ENCODE measurements at places on chromosomes 2 and 18. TPM values are rescaled to one million over a fixed set of nuclear protein-coding genes. Genes with fewer than 3 reads are reported as not detected.
A peak's percentile ranks its signal among the peaks of the same experiment; 100 is the strongest.

SNTG2 gene
- not detected for total RNA-seq

GAD1 gene
- 4.4 TPM for total RNA-seq

EVA1A gene
- 281 TPM for total RNA-seq

GRCh38 chr2:196566961-196567666, 72.4 kb upstream of the CCDC150 start:
- DNase-seq, result no peak

DNA sequence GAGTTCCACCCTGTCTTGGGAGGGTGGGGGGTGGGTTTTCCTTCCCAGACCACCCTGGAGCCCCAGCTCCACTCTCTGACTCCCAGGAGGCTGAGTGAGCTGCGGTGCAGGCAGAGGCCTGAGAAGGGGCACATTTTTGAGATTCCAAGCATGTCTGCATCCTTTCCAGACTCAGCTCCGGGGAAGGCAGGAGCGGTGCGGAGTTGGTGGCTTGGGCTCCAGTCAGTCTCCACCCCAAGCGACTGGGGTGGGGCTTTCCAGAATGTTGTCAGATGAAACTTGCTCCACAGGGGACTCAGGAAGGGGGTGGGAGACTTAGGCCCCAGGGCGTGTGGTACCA, 44.2 kb upstream of the HS6ST1 start:
- DNase-seq, result no peak

- no peak for DNase-seq
Observed at GRCh38 chr18:79069717-79070151, 540 bp downstream of the ATP9B start.

DNA sequence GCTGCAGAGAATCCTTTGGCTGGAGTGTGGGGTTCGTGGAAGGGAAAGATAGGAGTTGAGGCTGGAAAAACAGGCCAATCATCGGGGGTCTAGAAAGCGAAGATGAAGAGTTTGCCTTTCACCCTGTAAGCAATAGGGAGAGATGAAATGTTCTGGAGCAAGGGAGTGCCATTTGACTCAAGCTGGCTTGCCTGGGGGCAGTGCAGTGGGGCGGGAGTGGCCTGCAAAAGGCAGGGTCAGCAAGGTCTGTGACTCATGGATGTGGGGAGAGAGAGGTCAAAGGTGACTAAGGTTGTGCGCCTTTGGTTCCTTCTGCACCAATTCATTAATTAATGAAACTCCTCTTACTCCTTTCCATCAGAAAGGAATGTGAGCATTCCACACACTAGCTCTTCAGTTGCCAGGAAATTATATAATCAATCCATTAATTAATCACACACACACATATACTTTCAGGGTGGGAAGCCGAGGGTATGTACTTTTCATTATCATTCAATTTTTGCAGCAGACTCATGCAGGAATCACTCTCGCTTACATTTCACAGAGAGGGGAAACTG, 227.6 kb downstream of the MYCN start:
- DNase-seq, result no peak

GRCh38 chr2:6866275-6866671, 566 bp upstream of the CMPK2 start:
- peak; percentile 60 for DNase-seq

- no peak for DNase-seq
Observed at GRCh38 chr2:32671885-32672533, 44.2 kb downstream of the TTC27 start.

DNA sequence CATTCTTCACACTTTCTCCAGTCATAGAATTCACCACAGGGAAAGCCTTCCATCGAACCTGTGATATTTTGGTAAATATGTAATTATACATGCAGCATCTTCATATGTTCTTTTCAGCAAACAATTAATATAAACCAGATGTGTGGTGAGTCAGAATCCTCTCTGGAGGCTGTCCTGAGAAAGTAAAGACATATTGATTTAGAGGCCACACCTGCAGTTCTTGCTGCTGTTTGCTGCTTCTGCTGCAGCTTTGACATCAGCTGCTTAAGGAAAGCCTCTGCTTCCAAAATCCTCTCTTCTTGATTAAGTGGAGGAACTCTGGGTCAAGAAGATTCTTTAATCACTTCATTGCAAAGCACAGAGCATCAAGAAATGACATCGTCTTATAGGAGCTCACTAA, 568.8 kb upstream of the ZEB2 start:
- no peak for DNase-seq
